MG63 (cell line): ENCODE measurements at places on chromosomes 4 and X. TPM values are rescaled to one million over a fixed set of nuclear protein-coding genes. Genes with fewer than 3 reads are reported as not detected.

PRICKLE3 gene
- 1.2 and 8.3 TPM in 2 replicates for total RNA-seq

IBSP gene
- total RNA-seq = not detected in 2 replicates

TMEM47 gene
- 4.3 and 5.7 TPM in 2 replicates for total RNA-seq

DNA sequence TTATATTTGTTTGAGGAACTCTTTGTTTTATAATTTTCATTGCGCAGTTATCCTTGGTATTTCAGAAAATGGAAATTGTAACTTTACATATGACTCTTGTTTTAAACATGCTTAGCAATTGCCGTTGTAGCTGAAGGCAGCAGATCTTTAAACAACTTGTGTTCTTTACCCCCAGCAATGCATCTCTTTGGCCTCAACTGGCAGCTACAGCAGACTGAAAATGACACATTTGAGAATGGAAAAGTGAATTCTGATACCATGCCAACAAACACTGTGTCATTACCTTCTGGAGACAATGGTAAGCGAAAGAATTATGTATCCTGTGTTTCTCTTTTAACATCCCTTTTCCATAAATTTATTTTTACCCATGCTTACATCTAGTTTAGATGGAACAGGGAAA, 263.6 kb downstream of the DCTD start:
- no peak for DNase-seq

OTC gene
- total RNA-seq = not detected in 2 replicates

CWH43 gene
- total RNA-seq = not detected in 2 replicates

HDX gene
- total RNA-seq = 0.10 and 0.86 TPM in 2 replicates

GSX2 gene
- total RNA-seq = not detected in 2 replicates

GPR78 gene
- 0.33 TPM in 1 of 2 replicates, not detected in the other for total RNA-seq

- DNase-seq = no peak
Measured at GRCh38 chr4:84924434-84924833, 42.1 kb downstream of the WDFY3 start.

DNA sequence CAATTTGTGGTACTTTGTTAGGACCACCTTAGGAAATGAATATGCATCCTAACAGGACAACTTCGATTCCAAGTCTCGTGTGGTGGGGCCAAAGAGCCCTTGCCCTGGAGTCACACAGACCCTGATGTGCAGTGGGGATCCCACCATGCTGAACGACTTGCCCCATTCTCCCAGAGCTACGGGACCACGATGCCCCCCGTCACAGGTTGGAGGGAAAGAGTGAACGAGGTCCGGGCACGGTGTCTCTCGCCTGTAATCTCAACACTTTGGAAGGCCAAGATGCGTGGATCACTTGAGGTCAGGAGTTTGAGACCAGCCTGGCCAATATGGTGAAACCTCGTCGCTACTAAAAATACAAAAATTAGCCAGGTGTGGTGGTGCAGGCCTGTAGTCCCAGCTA, 14.4 kb upstream of the MSX1 start:
- DNase-seq = no peak

- no peak for DNase-seq
Measured at GRCh38 chrX:120727911-120728310, 98.1 kb upstream of the C1GALT1C1 start.

EVC2 gene
- total RNA-seq = not detected in 2 replicates

OTOP1 gene
- total RNA-seq = not detected in 2 replicates
